ENCODE measurements at places on chromosomes 3 and 15.

DNA sequence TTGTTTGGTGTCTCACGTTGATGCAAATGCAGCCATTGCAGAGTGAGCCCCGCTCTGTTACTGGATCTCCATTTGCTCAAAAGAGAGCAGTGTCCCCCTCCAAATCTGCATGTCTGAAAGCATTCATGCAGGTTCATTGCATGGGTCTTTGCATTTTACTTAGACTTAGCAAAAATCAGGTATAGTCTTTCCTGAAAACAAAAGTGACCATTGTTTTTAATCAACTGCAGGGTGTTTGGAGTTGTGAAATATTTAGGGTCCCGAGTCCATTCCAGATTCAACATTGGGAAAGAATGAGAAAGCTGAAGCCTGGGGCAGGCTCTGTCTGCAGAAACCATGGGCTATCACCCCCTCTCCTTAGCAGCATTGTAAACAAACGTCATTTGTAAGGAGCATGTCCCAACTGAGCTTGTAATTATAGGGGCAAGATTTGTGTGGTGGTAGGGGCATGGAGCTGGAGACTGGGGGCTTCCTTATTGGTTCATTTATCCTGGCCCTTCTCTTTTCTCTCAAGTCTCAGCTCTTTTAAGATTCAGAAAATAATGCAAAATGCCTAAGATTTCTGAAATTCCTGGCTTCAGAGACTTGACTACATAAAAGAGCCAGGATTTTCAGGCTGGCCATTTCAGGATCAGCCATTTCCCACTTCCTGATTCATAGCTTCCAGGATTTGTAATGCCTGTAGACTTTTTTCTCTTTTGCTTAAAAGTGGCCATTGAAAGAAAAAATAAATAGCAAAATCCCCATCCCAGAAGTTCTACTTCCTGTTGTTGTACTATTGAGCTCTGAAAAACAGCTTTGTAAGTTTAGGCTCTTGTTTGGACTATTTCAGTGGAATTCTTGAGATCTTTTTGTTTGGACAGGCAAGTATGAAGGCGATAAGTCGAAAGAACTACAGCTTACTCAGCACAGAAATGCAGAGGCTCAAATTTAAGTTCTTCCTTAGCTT, 23.0 kb downstream of the IGF1R start:
- no peak for DNase-seq

DNA sequence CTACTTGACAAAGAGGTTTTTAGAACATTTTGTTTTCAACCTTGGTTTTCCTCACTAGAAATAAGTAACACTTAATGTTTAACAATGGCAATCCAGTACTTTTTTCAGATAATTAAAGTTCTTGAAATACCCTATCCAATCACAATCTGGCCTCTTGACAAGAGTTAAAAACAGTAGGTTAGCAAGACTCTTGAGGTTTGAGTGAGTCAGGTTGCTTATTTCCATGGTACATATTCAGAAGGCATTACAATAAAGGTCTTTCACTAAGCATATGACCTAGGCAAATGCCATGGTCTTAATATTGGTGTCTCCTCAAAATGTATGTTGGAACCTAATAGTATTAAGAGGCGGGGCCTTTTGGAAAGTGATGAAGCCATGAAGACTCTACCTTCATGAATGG, 5.6 kb downstream of the SUCNR1 start:
- DNase-seq, result no peak

GRCh38 chr3:50610181-50610971, 1.2 kb downstream of the CISH start:
- no peak for DNase-seq

- DNase-seq, result no peak
Observed at GRCh38 chr3:48084929-48085328, 68.7 kb upstream of the MAP4 start.

Measured in brain pericyte (primary cell).